ENCODE measurements at places on chromosomes 4 and X. TPM values are rescaled to one million over a fixed set of nuclear protein-coding genes. Genes with fewer than 3 reads are reported as not detected.

CFAP99 gene
- total RNA-seq, result not detected

KIF4A gene
- total RNA-seq, result 37.5 TPM

CSN1S1 gene
- total RNA-seq, result not detected

NDST4 gene
- total RNA-seq, result 0.10 TPM

DNA sequence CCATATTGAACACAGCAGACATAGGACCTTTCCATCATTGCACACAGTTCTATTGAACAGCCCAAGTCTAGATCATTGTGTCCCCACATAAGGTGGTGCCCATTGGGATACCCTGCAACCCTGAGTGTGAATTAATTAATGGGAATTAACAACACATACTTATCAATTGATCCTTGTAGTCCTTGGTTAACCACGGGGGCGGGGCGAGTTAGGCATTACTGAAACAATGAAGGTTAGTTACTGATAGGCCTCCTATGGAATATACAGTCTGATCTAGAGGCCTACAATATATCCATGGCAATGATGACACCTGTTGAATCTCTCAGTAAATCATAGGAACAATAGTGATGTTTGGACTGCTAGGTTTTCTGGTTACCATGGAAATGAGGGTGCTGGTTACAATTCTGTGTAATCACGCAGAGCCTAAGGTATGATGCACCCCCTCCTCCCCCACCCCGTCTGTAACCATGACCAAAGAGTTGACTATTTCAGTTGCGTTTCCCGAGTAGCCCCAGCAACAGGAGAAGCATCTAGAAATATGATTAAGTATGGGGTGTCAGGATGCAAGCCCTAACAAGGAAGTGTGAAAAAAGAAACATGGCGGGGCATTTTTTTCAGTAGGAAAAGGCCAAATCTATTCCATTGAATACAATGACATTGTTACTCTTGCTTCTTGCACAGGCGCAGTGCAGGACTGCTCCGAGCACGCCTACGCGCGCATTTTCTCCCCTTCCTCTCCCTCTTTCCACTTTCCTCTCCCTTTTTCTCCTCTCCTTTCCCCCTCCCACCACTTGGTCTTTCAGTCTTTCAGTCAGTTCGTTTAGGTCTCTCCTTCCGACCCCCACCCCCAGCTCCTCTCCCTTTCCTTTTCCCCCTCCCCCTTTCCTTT, 677 bp upstream of the NONO start:
- DNase-seq, result no peak

- no peak for DNase-seq
Measured at GRCh38 chr4:122733787-122734120, 1.2 kb downstream of the BBS12 start.

DNA sequence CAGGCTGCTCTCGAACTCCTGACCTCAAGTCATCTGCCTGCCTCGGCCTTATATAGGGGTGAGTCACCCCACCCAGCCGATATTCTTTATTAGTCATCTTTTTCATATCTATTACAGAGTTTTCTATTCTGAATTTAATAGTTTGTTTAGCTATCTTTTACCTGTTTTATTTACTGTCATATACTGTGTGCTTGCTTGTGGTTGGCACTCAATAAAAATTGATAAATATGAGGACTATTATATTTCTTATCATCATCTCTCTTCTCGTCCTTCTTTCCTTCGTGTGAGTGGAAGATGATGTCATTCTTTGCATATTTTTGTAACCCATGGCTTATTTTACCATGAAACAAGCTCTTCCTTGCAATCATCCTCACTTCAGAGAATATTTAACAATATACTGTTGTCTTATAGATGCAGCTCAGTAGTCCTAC, 265.5 kb downstream of the ARHGAP24 start:
- no peak for DNase-seq

- peak; percentile 9 for DNase-seq
Measured at GRCh38 chr4:171588051-171588545, 225.1 kb upstream of the GALNTL6 start.

- no peak for DNase-seq
Measured at GRCh38 chr4:4457803-4458553, 71.1 kb downstream of the NSG1 start.

DNA sequence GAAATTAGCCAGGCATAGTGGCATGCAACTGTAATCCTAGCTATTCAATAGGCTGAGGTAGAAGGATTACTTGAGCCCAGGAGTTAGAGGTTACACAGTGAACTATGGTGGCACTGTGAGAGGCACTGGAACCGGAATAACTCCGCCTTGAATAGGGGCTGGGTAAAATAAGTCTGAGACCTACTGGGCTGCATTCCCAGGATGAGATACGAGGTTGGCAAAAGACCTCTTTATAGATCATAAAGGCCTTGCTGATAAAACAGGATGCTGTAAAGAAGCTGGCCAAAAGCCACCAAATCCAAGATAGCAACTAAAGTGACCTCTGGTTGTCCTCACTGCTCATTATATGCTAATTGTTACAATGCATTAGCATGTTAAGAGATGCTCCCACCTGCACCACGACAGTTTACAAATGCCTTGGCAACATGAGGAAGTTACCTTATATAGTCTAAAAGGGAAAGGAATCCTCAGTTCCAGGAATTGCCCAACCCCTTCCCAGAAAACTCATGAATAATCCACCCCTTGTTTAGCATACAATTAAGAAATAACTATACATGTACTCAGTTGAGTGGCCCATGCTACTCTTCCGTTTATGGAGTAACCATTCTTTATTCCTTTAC, 88.6 kb downstream of the CENPC start:
- DNase-seq, result no peak

All from H4 (cell line).